IPS-NIHi11 (cell line): ENCODE measurements at places on chromosomes 7 and 10.
A peak's percentile ranks its signal among the peaks of the same experiment; 100 is the strongest.

DNA sequence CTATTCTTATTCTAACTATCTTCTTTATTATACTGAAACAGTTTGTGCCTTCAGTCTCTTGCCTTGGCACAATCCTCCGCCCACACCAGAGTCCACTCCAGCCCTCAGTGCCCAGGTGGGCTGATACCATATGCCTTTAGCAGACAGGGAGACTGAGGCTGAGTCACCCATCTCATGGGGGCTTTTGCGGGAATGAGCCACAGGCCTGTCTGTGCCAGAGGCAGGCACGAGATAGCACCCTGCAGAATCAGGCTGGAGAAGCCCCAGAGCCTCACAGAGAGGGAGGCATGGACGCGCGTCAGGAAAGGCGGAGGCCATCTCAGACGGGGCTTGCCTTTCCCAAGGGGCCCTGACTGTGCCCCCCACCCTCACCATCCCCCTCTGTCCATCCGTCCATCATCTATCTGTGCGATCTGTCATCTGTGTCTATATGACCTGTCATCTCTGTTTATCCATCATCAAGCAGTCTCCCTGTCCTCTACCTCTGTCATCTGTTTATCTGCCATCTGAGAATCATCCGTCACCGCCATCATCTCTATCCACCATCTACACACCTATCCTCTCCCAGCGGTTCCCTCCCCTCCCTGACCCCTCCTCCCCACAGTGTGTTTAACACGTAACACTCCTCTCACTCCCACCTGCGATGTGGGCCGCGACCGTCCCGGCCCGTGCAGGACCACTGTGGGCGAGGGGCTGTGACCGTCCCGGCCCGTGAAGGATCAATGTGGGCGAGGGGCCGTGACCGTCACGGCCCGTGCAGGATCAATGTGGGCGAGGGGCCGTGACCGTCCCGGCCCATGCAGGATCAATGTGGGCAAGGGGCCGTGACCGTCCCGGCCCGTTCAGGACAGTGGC lies 7.3 kb upstream of the ADAP1 start:
- no peak for DNase-seq

DNA sequence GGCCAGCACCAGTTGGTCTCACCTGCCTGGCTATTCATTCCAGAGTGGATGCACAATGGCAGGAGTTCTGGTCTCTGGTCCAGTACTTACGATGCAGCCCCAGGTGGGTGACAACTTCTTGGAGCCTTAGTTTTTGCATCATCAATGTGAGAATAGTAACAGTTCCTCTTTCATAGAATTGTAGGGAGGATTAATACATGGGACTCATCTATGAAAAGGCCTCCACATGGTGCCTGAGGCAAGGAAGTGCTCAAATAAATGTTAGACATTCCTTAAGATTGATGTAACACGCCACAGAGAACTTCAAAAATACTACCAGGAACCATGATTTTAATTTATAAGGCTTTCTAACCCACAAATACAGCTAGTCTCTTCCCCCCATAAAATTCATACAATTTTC lies 120.1 kb upstream of the CHST15 start:
- DNase-seq = no peak

DNA sequence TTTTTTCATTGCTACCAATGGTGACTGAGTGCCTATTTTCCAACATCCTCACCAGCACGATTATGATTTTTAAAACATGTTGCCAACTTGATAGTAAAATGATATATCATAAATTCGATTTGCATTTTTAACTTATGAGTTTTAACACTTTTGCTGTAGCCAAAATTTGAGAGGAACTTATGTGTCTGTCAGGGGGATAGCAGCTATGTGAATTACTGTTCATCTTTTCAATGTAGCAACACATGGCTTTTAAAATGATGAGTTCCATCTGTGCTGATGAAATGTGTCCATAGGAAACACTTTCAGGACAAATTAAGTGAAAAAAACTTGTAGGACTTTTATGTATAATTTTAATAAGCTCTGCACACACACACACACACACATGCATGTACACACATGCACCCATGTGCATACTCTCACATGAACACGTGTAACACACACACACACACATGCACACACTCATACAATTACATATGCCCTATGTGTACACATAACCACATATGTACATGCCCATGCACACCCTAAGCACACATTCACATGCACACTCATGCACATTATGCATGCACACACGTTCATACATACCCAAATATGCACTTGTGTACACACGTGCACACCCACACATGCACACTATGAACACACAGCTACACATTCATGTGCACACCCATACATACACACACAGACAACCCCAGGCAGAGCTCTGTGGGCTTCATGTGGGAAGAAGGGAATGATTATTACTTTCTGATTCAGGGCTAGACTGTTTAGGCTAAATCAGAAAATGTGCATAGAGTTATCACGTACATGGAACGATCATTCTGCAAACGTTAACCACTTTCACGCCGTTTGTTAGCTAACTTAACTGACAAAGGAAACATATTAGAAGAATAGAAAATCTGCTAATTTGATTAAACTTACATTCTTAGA lies 68.9 kb downstream of the C10orf143 start:
- DNase-seq = no peak

DNA sequence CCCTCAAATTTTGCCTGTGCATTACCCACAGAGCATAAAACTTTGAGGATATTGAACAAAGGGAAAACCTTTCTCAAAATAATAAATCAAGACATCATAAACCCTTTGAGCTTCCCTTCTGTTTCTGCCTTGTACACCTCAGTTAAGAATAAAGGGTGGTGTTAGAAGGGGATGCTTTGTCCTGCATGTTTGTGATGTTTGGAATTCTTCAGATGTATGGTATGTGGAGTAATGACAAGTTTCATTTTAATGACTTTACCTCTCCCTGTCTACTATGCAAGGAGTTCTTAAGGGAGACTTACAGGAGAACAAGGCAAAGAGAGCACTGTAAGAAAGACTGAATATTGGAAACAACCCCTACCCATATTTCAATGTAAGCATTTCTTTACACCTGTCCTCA lies 99.2 kb downstream of the HECW1 start:
- no peak for DNase-seq

- DNase-seq = no peak
These were observed 23.9 kb downstream of the SEM1 start for GRCh38 chr7:96685755-96686154.

GRCh38 chr10:7861509-7862120 lies 43.3 kb downstream of the TAF3 start:
- no peak for DNase-seq

GRCh38 chr10:31611161-31611560 lies 292.1 kb downstream of the ZEB1 start:
- DNase-seq = no peak

DNA sequence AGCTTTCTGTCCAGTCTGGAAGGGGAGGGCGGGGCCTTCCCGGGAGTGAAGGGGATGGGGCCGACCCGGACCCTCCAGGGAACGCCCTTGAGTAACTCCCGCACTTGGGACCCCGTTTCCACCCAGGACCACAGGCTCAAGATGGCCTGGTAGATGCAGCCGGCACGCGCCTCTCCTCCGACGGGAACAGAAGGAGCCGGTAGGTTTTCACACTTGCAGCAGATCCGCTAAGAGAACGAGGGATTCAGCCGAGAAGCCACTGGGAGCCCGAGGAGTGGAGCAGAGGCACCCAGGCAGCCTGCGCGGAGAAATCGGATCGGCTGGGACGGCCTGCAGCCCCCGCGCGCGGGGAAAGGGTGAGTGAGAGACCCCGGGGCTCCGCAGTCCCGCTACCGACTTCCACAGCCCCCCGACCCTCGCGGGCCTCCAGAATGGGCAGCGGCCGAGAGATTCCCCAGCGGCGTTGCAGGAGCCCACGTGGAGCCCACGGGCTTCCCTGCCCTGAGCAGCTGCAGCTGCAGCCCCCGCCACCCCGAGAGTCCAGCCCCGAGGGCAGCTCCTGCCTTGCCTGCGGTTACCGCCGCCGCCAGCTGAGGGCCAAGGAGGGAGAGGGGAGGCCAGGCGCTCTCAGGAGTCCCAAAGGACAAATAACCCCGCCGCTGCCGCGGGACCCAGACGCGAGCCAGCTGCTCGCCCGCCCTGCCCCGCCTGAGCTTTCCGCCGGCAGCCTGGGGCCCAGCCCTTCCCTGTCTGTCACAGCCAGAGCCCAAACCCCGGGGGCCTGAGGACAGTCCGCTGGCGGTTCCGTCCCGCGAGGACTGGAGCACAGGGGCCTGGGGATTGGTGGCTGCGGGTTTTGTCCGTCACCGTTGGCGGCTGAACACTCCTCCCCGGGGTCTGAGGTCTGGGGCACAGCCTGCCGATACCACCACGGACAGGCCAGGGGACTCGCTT lies 21.8 kb downstream of the IFT22 start:
- no peak for DNase-seq

DNA sequence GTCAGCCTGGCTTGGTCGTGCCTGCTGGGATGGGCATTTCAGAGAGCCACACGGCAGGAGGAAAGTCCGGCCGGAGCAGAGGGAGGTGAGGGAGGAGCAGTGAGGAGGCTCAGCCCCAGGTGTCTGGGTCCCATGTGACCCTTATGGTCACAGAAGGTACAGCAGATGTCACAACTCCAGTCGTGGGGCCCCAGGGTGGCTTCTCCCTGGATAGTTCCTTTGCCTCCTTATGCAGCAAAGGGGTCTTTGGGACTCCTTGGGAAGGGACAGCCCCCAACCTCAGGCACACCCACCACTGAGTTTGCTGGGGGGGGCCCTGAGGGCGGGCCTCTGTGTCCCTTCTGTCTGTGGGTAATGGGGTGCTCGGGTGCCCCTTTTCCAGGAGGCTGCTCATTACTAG lies 19.6 kb upstream of the PRKAG2 start:
- DNase-seq = no peak

- no peak for DNase-seq
These were observed 66.7 kb upstream of the MYO3A start for GRCh38 chr10:25867321-25867720.

GRCh38 chr7:29381206-29382094 lies 182.2 kb upstream of the PRR15 start:
- no peak for DNase-seq

DNA sequence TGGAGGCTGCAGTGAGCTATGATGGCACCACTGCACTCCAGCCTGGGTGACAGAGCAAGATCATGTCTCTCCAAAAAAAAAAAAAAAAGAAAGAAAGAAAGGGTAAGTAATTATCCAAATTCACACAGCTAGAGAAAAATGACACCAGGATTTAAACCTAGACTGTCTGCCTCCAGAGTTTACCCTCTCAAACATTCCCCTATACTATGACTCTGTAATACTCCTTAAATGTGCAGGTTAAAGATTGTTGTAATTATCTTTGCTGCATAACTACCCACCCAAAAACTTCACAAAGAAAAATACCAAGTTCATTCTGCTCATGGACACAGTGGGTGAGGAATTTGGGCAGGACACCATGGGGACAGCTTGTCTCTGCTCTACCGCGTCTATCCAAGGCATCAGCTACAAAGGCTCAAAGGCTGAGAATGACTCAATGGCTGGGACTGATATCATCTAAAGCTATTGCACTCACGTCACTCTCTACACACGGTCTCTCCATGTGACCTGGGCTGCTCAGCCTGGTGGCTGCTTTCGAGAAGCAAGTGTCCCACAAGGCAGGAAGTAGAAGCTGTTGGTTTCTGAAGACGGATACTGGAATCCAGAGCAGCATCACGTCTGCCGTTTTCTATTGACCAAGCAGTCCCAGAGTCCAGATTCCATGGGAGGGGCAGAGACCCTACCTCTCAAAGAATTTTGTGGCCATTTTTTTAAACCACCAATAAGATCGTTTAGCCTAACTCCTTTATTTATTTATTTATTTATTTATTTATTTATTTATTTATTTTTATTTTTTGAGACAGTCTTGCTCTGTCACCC lies 185.7 kb upstream of the AUTS2 start:
- DNase-seq = no peak

- DNase-seq = no peak
These were observed 62.7 kb downstream of the TNRC18 start for GRCh38 chr7:5360971-5361370.

DNA sequence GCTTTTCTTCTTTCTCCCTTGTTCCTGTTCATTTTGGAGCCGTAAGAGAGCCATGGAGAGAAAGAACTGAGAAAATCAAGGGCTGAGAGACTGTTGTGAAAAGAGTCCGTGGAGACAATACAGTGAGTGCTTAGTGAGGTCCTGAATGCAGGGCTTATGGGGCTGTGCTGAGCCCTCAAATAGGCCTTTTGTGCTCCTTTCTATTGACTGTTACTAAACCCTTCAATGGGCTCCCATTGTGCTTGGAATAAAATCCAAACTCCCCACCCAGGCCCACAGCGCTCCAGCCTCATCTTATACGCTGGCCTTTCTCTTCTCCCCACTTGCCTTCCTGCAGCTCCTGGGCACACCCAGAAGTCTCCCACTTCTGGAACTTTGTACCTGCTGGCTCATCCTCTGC lies 243.1 kb upstream of the HABP2 start:
- no peak for DNase-seq

- peak; percentile 12 for DNase-seq
These were observed 711.0 kb upstream of the LRRTM3 start for GRCh38 chr10:66214721-66215404.

GRCh38 chr7:126569402-126569801 lies 683.3 kb downstream of the GRM8 start:
- no peak for DNase-seq

GRCh38 chr10:128242641-128243040 lies 116.4 kb upstream of the MKI67 start:
- DNase-seq = peak; percentile 53

GRCh38 chr7:36153571-36154097 lies 580 bp downstream of the EEPD1 start:
- no peak for DNase-seq

GRCh38 chr10:1050554-1050953 lies 1.6 kb upstream of the IDI1 start:
- no peak for DNase-seq

- no peak for DNase-seq
These were observed 1.4 kb downstream of the KBTBD2 start for GRCh38 chr7:32890010-32890792.

GRCh38 chr10:24981161-24981710 lies 28.8 kb upstream of the PRTFDC1 start:
- DNase-seq = no peak

DNA sequence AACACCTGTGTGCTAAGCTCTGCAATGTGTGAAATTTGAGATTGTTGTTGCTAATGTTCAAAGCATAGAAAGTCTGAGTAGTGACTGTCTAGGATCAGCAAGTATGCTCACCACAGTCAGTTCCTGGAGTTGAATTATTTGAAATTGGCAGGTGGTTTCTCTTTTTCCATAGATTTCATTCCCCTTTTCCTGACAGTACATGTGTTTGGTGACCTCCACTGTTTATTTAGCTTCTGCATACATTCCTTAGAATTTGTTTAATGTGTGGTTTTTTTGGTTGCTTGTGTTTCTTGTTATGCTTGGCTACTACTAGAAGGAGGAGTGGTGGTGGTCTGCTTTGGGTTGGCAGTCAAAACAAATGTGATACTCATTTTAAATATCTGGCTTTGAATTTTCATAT lies 52.3 kb downstream of the FOXP2 start:
- DNase-seq = no peak

DNA sequence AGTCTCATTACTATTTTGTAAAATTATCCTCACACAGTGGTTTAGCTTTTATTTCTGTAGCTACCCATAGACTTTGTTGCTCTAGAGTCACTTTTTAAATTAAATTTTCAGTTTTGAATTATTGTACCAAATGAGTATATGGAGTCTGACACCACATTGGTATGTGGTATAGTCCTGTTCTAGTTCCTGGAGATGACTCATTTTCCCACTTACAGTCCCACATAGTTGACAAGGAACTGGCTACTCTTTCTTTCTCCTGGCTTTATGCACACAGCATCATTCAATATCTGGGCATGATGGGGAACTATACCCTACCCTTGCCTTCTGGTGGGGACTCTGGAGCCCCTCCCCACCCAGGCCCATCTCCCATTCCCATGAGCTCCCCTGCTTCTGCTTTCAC lies 92.6 kb upstream of the RAB11FIP2 start:
- DNase-seq = no peak

- DNase-seq = peak; percentile 59
These were observed 142.5 kb upstream of the TNS3 start for GRCh38 chr7:47724335-47724982.
